ENCODE measurements at places on chromosomes 3 and 15. TPM values are rescaled to one million over a fixed set of nuclear protein-coding genes. Genes with fewer than 3 reads are reported as not detected.

The CELF6 gene
- total RNA-seq = 0.20 TPM

The OXTR gene
- 2.8 TPM for total RNA-seq

The ITIH3 gene
- total RNA-seq = 0.22 TPM

The TGM4 gene
- total RNA-seq = under 0.01 TPM

The ISLR2 gene
- total RNA-seq = under 0.01 TPM

The SLC9A9 gene
- 3.7 TPM for total RNA-seq

The ANKRD34C gene
- total RNA-seq = not detected

The SLC22A14 gene
- total RNA-seq = not detected

The SLC38A3 gene
- under 0.01 TPM for total RNA-seq

The CEP70 gene
- total RNA-seq = 7.6 TPM

The KY gene
- not detected for total RNA-seq
